ENCODE measurements at places on chromosomes 12 and 14. TPM values are rescaled to one million over a fixed set of nuclear protein-coding genes. Genes with fewer than 3 reads are reported as not detected.

Gene TMEM30B
- 10.5 TPM for total RNA-seq

DNA sequence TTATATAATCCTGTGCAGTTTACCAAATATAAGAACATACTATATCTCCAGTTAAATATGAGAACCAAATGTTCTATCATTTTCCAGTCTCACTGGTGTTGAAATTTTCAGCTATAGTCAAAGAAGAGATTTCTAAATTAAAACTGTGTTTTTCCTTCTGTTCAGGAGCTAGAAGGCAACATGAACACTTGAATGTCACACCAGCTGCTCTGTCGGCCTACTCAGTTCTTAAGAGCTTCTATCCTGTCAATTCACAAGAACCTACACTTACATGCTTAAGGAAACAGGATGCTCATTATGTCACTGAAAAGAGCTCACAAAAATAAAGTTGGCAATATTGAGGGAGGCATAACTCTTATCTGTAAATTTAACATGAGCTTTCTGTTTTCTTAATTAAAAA lies 43.1 kb downstream of the ATP2B1 start:
- no peak for DNase-seq

GRCh38 chr12:8823565-8824300 lies 1.3 kb downstream of the A2ML1 start:
- DNase-seq, result no peak

DNA sequence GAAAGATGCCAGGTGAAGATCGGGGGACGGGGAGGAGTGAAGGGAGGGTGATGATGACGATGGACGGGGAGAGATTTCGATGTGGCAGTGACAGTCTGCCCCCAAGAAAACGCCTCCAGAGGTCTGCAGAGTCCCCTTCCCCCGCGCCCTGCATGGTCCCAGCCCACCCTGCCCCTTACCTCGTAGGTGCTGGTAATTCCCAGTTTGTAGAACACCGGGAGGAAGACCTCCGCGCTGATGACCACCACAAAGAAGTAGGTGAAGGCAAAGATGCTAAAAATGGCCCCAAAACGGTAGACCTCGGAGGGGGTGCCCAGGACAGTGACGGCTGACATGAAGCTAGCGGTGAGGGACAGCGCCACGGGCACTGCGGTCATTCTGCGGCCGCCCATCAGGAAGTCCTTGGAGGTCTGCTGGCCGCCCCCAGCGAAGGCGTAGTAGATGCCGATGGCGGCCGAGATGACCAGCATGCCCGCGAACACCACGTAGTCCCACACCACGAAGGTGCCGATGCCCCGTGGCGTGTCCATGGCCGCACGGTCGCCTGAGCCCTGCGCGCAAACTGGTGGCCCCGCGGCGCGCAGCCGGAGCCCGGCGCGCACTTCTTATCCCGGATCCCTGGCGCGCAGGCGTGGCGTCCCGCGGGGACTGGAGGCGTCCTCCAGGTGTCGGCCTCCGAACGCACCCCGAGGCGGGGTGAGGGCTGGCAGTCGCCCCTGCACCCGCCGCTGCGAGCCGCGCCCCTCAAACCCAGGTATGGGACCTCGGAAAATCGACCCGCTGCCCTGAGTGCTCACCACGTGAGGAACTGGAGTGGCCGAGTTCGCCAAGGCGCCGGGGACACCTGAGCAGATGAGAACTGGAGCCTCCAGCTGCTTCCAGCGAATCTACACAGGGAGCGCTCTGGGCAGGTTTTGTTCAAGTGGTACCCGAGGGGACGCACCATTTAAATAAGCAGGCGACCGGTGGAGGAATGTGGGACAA lies at the start of gene SLC5A8:
Gene SLC5A8, minus strand, starts transcription at position 920 of the 984 bp plus-strand sequence. Its CDS starts 390 bp downstream, at position 530.
- no peak for DNase-seq

DNA sequence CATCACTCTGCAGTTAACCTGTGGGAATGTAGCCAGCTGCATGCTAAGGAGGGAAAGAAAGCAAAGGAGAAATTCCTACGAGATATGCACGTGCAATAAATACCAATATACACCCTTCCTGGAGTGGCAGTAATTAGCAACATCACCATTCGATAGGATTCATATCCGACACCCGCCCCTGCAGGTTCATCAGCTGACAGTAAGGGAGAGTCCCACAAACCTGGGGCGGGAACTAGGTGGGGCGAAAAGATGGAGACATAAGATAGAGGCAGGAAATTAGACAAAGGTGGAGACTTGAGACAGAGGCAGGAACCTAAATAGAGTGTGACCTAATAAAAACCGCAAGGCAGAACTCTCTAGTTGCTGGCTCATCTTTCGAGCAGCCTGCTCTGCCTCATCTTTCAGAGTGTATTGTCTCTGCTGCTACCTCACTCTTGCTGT lies 51.6 kb downstream of the PLEKHG3 start:
- no peak for DNase-seq

GRCh38 chr12:24746006-24746671 lies 202.8 kb downstream of the BCAT1 start:
- no peak for DNase-seq

- DNase-seq, result peak; percentile 89
Observed at GRCh38 chr12:109597795-109598427, 24.3 kb downstream of the MVK start.

- DNase-seq, result no peak
Observed at GRCh38 chr14:39967885-39968284, 535.7 kb upstream of the FBXO33 start.

- DNase-seq, result no peak
Observed at GRCh38 chr12:39413836-39414771, 28.8 kb downstream of the KIF21A start.
